ENCODE measurements at places on chromosomes 12 and 14.
A peak's percentile ranks its signal among the peaks of the same experiment; 100 is the strongest.

DNA sequence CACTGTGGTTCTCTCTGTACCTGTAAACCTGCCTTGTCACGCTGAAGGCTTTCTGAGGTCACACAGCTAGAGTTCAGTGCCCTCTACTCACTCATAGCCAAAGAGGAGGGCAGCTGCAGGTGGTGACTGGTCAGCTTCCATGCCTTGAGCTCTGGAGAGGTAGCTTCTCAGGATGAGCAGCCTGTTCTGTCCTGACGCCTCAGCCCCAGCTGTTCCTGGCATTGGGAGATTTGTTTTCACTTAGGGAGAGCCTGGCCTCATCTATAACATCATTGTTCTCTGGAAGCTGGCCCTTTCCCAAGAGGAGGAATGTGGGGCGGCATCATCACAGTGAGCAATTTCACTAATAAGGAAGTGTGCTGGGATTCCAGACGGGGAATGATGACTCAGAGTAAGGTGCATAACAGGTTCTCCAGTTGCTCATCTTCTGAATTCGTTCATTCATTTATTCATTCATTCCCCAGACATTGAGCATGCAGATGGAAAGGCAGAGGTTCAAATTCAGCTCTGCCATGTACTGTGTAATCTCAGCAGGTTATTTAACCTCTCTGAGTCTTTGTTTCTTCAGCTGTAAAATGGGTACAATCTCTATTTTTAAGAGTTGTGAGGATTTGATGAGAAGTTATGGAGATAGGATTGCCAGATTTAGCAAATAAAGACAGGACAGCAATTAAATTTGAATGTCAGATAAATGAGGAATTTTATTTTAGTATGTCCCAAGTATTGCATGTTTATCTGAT is 255.8 kb upstream of the CRY1 start:
- peak; percentile 41 for DNase-seq

DNA sequence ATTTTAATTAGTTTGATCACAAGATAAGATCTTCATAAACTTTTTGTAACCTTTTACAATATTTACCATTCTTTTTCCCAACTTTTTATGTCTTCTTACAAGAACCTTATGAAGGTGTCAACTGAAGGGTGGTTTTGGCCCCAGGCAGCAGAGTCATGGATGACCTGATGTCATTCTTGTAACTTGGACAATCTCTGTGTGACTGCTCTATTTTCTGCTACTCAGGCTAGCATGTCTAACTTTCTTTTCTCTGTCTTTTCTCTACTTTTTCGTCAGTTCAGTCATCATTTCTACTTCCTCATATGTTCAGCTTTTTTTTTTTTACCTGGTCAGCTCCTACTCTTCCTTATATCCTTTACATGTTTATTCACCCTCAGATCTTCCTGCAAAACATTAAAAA is 150.7 kb upstream of the PTPRQ start:
- no peak for DNase-seq

DNA sequence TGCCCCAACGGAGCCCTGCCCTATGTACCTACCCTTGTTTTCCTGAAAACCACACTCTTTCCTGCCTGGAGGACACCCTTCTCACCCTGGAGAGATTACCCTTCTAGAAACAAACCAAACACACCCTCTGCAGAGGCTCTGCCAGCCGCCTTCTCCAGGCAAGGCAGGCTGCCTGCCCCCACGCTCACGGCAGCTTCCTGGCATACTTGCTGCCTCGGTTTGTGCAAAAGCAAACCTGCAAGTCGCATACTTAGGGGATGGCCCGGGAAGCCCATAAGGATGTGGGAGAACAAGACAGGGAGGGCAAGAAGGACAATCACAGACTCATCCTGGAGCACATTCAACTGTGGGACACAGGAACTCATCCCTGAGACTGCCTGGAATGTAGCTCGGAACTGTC is 154.0 kb upstream of the DIO3 start:
- DNase-seq = no peak

DNA sequence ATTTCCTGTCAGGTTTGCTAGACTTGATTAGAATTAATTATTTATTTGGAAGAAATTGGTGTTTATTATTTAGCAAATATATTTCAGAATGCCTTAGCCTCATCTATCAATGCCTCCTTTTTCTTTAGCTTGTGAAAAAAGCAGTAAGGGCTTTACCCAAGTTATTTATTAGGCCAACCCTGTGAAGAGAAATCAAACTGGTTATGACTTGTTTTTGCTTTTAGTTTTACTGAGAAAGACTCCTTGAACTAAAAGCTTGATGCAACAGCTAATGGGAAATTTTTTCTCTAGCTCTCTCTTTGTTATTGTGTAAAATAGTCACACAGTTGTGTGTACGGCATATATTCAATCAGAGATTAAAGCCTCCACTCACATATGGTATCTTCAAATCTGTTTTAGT is 306.8 kb downstream of the DIO2 start:
- DNase-seq = no peak
